ENCODE measurements at places on chromosomes 1 and 21.

DNA sequence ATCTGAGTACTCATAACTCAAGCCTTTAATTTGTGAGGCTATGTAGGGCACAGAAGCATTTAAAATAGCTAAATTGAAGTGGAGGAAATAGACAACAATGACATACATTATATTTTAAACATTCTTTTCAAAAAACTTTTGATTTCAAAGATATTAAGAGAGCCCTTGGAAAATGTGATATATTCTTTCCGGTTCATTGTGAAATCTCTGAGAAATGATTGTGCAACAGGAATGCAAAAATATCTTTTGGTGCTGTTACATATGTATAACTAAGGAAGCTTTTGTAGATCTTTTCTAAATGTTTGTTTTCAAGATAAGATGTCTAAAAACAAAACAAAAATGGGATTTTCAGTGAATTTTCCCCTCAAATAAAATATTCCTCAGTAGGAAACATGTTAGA, 185.2 kb downstream of the LEPR start:
- DNase-seq, result no peak

DNA sequence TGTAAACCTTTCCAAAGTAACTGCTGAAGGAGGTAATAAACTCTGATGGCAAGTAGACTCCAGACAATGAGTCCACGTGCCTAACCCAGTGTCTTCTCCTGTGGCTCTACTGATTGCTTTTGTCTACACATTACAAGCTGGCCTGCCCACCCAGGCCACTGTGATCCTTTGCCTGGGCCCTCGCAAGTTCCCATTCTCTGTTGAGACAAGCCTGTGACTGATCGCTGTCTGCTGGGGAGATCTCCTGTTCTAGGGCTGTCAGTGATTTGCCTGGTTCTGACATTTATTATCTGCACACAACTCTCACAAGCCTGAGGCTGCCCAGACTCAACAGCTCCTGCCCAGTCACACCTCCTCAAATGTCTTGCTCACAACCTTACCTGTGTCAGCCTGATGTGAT, 81.4 kb downstream of the CYYR1 start:
- no peak for DNase-seq

DNA sequence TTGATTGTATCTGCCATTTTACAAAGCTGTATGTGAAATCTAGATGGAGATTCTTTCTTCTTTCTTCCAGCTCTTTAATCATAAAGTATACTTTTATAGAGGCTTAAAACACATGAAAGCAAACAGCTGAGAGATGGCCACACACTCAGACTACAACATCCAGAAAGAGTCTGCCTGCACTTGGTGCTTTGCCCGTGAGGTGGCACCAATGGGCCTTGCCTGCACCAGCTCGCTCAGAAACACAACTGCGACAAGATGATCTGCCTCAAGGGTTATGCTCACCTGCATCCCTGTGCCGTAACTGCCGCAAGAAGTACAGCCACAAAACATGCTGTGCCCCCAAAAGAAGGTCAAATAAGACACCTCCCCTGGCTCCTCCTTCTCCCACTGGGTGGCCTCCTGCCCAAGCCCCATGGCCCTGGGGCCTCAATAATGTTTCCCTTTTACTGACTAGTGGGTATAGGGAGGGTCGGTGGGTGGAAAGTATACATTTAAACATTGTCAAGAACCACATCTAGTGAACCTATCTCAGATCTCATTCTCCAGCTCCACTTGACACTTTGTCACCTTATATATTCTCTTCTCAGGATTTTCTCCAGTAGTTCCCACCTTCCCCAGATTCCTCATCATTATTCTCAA, 66.7 kb upstream of the ANGPTL3 start:
- no peak for DNase-seq

DNA sequence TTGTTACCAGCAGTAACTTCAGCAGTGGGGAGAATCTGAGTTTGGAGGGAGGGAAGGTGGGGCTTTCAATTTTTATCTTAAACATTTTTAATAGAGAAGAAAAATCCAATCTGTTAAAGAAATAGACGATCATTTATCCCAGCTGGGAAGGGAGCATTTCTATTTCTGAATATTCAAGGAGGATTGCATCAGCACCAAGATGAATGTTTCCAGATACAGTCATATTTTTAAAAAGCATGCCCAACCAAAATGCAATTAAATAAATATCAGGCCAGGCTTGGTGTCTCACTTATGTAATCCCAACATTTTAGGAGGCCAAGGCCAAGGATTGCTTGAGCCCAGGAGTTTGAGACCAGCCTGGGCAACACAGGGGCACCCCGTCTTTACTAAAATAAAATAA, 1.7 kb upstream of the ATP1A4 start:
- DNase-seq, result no peak

- DNase-seq, result no peak
Observed at GRCh38 chr21:35225573-35225972, 176.5 kb upstream of the RUNX1 start.

DNA sequence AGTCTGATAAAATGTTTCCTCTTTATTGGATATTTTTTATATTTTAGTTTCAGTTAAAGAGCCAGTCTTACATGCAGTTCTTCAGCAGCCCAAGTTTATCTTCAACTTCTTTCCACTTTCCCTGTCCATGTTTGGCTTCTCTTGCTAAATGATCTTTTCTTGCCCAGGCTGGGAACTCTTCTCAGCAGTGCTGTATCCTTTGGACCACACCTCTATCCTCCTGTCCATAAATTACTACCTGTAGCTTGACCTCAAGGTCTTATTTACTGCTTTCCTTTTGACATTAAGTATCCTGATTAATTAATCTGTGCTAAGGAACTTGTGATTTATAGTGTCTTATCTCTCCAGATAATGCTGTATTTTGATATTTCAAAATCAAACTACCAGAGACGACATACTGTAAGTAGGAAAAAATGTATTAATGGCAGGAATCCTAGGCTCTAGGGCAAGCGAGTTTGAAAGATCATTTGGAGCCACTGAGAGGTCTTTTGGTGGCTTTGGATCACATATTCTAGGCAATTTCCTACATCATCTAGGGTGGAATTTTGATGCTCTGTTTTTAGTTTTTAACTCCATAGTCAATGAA, 20.5 kb upstream of the PDC start:
- no peak for DNase-seq

DNA sequence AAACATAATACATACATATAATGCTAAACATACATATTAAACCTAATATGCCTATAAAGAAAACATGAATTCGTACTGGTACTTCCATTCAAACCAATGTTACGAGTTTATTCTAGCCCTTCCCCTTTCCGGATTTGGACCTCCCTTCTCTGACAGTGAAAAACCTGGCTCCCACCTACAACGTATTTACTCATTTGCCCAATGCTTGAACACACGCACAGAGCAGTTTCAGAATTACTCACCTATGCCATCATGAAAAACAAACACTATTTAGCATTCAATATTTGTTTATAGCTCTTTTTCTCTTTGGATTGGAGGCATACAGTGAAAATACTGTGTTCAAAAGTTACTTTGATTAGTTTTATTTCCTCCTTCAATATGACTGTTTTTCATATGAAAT, 204.4 kb downstream of the LMX1A start:
- no peak for DNase-seq

- no peak for DNase-seq
Observed at GRCh38 chr21:43740497-43741156, 21.7 kb downstream of the PDXK start.

DNA sequence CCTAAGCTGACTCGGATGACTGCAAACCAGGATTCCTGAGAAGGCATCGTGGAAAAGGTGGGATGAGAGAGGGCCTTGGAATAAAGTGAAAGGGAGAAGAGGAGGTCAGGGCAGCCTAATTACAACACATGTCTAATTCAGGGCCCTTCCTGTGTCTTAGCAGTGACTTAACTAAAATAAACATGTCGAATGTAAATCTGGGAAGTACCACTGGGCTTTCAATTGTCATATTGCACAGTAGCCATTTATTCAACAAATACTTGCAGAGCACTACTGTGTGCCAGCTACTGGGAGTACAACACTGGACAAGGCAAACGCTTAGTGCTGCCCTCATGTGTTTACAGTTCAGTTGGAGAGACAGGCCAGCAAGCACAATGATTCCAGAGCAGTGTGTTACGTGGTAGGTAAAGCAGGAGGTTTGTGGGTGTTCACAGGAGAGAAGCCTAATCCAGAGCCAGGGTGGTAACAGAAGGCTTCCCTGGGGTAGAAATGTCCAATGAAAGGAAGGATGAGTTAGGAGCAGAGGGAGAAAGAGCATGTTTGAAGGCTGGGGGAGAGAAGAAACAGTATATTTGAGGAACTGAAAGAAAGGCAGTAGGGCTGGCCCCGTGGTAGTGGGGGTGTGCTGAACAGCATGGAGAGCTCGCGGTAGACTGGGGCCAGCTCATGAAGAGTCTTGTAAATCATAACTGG, 38.0 kb upstream of the RASAL2 start:
- no peak for DNase-seq

- no peak for DNase-seq
Observed at GRCh38 chr1:13751458-13751871, 51.5 kb downstream of the PRDM2 start.

DNA sequence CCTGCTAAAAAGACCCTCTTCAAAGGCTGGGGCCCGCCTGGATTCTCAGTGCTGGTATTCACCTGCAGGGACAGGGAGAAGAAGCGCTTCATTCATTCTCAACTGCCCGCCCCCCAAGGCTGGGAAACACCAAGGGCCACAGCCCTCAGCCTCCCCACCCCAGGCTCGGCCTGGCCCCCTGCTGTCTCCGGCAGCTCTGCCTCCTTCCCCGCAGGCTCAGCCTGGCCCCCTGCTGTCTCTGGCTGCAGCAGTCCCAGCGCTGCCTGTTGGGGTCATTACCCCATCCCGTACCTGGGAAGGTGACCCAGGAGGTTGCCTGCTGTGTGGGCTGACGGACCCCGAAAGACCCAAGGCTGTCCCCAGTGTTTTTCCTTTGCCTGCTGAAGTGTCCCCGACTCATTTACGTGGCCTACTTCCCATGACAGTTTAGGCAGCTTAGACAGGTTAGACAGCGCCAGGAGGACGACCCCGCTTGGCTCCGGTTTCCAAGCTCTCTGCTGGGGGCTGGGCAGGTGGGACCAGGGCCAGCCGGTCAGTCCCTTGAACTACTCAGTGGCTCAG, 22.9 kb upstream of the CLSTN1 start:
- DNase-seq, result no peak

- no peak for DNase-seq
Observed at GRCh38 chr1:231642618-231643017, 16.0 kb downstream of the DISC1 start.

GRCh38 chr1:27380224-27380623, 2.9 kb downstream of the CD164L2 start:
- no peak for DNase-seq

GRCh38 chr1:186782791-186783190, 46.0 kb upstream of the PLA2G4A start:
- no peak for DNase-seq

DNA sequence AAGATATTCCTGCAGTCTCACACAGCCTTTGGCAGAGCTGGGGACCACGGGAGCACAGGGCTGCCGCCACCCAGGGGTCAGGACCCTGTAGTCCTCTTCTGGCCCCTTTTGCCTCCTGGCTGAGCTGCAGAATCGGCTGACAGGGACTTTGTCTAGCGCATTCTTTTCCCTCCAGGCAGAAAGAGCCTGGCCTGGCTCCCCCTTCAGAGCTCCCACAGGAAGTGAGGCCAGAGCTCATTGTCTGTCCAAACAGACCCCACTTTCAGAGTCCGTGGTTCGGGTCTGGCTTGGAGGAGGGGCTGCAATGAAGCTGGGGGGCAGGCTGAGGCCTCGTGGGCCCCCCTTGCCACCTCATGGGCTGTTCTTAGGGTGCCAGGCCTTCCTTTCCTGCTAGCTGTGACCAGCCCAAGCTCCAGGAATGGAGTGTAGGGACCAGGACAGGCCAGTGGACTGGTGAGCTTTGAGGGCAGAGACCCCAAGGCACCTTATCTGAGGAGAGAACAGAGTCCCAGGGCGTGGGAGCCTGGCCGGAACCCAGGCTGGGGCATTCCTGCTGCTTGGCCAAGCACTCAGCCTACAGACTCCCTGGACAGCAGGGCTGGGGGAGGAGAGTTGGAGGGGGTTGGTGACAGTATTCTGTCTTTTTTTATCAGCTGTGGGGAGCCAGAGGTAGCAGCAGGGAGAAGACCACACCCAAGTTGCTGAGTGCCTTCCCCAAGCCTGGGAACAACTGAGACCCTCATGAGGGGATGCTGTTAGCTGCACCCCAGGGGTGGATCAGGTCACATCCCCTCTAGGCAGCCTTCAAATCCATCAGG, 4.7 kb downstream of the CELSR2 start:
- no peak for DNase-seq

DNA sequence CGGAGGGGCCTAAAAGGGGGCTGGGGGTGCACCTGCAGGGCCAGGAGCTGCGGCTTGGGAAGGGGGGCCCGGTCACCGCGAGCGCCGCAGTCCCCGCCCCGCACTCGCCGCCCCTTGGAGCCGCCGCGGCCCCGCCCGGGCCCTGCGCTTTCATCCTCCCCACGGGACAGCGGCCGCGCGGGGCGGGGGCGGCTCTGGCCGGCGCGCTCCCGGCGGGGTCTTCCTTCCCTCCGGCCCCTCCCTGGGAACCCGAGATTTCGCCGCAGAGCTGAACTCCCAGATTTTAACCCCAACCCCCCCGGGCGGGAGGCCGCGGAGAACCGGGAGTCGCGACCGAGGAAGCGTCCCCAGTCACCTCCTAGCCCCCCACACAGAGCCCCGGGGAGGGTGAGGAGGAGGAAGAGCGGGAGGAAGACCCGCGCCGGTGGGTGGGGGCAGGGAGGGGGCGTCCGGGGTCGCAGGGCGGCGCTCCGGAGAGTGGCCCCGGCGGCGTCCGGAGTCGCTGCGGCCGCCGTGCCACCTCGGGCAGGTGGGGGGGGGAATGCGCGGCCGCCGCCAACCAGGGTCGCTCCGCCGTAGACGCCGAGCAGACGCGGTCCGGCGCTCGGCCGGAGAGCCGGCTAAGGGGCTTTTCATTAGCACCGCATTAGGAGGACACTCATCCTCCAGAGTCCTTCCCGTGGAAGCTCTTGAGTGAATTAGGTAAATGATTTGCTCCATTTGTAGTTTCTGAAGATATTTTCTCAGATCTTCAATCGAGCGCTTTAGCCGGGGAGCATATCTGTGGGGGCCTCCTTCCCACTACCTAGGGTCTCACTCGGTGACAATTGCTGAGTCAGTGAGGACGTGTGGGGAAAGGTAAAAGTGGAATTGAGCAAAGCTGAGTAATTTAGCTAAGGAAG, 31.6 kb upstream of the NFIA start:
- DNase-seq, result peak; percentile 61

- DNase-seq, result no peak
Observed at GRCh38 chr1:52152572-52152971, 10.7 kb downstream of the ZFYVE9 start.

DNA sequence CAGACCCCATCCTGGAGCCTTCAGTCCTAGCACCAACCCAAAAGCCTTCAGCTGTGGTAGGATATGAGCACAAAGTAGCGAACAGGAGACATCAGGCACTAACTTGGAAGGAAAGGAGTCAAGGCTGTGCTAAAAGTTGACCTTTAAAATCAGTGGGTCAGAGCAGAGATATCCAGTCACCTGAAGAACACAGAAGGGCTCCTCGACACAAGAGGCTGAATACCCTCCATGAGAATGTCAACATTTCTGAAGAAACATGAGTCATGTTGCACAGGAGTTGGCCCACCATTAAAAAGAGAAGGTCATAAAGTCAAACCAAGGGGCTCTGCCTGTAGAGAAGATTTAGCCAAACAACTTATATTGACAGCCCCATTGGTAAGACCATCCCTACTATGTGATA, 172.5 kb downstream of the PLPP3 start:
- DNase-seq, result no peak

GRCh38 chr21:29175408-29176134, 45.1 kb downstream of the MAP3K7CL start:
- DNase-seq, result no peak

- no peak for DNase-seq
Observed at GRCh38 chr21:25640943-25641292, 1.9 kb downstream of the JAM2 start.

GRCh38 chr1:53400761-53401674, 58.2 kb upstream of the DMRTB1 start:
- no peak for DNase-seq

Data from activated CD8-positive, alpha-beta memory T cell treated with anti-CD3 and anti-CD28 coated beads, Interleukin-2, amount 50 U/mL, for 48 hours (primary cell).